Activated naive CD4-positive, alpha-beta T cell (primary cell): ENCODE measurements at places on chromosomes 12 and 14.

DNA sequence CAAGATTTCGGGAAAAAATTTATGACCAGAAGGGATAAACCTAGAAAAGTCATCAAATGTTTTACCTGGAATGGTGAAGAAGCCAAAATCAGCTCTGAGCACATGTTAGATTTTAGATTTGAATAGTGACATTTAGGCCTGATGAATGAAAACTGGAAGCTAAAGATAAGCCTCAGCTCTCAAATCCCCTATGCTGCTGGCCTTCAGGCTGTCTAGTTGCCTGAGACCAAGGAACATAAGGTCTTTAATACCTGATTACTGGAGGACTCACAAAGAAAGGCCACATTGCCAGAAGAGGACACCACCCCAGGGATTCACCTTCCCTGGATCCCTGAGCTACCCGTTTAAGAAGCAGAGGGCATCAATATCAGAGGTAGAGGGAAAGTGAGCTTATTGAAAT lies 56.6 kb downstream of the BCL2L14 start:
- DNase-seq: no peak

DNA sequence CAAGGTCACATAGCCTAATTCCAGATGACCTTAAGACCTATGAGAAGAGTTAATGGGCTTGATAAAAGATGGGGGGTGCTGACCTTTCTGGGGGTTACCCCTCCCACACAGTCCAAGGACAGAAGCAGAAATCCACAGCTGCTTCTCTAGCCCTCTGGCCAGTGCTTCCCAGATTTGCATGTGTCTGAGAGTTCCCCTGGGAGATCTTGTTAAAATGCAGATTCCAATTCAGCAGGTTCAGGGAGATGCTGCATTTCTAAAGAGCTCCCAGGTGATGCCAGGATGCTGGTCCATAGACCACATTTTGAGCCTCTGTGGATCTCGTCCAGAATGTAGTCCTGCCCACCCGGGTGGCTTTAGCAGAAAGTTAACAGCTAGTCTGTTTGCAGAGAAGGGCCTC lies 82.1 kb downstream of the WSCD2 start:
- DNase-seq: no peak

DNA sequence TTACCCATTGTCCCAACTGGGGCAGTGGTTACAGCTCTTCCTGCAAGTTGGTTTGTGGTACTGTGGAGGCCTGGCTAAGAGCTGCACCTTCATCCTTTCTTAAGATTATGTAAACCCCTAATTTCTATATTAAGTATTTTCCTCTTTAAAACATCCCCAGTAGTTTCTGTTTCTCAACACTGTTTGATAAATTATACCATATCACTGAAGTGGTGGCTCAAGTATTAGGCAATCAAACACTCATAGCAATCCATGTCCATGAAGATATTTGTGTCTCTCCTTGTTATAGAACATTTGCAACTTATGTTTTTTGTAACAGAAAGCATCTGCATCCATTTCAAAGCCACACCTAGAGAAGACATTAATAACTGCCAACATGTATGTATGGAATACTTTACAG lies 31.8 kb downstream of the ATXN3 start:
- no peak for DNase-seq

GRCh38 chr12:113221997-113222729 lies 899 bp downstream of the TPCN1 start:
- no peak for DNase-seq

DNA sequence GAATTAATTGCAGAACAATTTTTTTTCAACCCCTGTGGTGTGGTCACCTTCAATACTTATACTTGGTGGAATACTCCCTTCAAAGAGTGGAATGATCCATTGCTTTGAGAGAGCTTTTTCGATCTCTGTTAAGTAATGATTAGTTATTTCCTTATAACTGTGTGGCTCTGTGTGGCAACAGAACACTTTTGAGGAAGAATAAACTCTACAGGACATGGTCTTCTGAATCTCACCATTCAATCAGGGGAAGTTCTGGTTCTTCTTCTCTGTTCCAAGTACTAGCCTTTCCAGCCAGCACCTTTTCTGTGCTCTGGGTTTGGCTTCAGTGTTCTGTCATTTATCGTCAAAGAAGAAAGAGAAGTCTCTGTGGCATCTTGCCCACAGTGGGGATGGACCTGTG lies 369.2 kb downstream of the ZFP36L1 start:
- DNase-seq: no peak

DNA sequence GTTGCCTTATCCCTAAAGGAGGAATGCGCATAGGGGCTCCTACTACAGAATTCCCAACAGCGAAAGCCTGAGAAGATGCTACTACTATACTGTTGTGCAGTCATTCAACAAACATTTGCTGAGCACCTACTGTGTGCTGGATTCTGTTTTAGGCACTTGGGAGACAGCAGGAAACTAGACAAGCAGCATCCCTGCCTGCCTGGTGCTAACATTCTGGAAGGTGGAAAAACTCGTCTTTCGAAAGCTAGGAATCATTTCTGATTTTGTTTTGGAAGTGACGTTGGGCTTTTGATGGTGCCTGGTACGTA lies 131.5 kb upstream of the NCOR2 start:
- DNase-seq: no peak

- peak; percentile 7 for DNase-seq
These were observed 411 bp downstream of the BTBD7 start for GRCh38 chr14:93332397-93332852.

GRCh38 chr14:91350813-91351511 lies 66.7 kb downstream of the CCDC88C start:
- DNase-seq: no peak

DNA sequence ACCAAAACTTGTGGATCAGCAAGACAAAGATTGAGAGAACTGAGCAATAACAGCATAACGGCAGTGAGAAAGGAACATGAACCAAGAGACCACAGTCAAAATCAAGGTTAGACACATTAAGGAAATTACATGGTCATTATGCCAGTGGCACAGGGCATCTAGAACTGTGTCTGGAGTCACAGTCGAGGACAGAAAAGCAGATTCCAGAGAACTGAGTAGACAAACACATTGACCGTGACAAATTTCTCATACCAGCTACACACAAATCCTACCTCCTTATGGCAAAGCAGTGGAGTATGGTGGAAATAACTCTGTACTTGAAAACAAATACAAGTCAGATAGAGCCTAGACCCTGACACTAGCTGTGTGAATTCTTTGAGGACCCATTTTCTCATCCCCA lies 367.3 kb downstream of the DUSP6 start:
- no peak for DNase-seq

DNA sequence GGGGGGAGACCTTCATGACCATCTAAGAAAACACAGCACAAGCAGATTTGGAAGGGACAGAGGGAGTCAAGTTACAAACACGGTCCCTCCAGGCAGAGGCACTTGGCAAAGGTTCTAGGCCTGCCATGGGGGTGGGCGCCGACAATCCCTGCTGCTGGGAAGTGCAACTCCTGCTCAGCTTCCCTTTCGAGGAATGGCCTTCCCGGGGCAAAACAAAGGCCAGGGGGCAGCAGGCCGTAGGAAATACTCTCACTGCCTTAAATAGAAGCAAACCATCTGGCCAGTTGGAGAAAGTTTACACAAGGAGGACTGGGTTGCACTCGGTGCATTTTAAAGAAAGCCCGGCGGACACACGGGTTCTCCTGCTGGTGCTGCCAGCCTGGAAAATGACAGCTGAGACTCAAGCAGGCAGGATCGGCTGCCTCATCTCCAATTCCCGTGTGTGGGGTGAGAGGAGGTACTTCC lies 65.8 kb downstream of the ITPK1 start:
- DNase-seq: no peak

- DNase-seq: no peak
These were observed 134.3 kb downstream of the TTC7B start for GRCh38 chr14:90681929-90682328.

DNA sequence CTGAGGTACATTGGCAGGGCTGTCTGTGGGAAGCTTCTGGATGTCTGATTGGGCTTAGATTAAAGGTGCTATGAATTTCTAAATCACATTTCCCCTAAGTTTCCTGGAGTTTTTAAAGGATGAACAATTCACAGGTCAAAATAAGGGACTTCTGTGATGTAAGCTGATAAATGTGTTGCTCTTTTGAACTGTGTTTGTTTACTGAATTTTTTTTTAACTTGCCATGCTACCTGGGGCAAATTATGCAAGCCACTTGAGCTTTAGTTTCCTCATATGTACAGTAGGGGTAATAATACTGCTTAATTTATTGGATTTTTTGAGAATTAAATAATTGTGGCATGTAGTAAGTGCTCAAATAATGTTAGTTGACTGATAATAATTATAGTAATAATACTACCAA lies 52.8 kb upstream of the CCDC91 start:
- no peak for DNase-seq

DNA sequence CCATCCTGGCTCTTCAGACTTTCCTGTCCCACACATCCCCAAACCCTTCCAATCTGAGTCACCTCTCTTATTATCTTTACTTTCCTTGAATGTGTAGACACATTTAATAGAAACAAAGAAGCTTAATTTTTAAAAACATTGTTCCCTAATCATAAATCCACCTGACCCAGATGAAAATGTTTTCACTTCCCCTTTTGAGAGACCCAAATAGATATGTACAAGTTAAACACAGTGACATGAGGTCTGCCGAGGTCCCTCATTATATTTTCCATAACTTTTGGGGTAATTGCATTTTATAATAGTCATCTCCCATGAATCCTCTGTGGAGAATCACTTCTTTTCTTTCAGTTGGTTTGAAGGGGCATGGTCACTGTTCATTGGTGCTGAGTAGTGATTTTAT lies 191.1 kb downstream of the GRIN2B start:
- no peak for DNase-seq

DNA sequence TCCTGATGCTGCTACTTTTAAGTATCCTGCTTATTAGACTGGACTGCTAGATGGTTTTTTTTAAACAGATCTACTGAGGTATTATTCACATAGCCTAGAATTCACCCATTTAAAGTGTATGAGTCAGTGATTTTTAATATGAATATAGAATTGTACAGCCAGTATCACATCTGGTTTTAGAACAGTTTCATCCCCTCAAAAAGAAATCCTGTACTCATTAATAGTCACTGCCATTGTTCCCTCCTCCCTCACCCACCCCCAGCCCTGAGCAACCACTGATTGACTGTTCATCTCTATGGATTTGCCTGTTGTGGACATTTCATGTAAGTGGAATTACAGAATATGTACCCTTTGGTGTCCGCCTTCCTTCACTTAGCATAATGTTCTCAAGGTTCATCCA lies 98.4 kb downstream of the PPP2R5C start:
- DNase-seq: no peak

- DNase-seq: no peak
These were observed 1.7 kb upstream of the PRKCH start for GRCh38 chr14:61319706-61320105.

DNA sequence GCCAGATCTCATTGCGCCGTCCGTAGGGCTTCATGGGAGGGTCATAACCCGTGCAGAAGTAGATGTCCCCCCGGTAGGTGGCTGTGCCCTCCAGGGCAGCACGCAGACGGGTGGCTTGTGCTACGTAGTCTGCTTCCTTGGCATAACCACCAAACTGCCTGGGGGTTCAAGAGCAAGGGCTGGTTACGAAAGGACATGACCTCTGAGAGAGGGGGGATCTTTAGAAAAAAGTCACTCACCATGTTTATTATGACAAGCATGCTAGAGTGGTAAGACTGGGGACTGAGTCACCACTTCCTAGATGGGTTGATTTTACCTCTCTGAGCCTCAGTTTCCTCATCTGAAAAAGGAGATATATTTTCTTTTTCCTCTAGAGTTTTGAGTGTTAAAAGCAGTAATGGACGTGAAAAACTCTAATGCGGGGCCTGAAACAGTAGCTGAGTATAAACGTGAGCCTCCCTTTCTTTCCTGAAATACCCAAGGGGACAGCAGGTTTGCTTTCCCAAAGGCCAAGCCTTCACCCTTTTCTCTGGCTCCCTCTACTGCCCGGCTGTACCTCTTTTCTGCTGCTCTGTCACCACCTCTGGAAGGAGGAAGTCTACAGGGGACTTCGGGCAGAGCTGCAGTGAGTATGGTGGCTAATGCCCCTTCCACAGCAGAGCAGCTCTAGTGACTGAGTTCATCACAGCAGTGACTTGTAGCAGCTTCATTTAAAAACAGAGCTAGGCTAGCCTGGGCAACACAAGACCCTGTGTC lies 23.5 kb upstream of the GPRC5D start:
- no peak for DNase-seq

- DNase-seq: no peak
These were observed 60.8 kb downstream of the PDE6H start for GRCh38 chr12:15033641-15034040.

- no peak for DNase-seq
These were observed 106.9 kb upstream of the PPFIA2 start for GRCh38 chr12:81866081-81866480.

- DNase-seq: no peak
These were observed 33.4 kb downstream of the DIP2B start for GRCh38 chr12:50538182-50538581.

DNA sequence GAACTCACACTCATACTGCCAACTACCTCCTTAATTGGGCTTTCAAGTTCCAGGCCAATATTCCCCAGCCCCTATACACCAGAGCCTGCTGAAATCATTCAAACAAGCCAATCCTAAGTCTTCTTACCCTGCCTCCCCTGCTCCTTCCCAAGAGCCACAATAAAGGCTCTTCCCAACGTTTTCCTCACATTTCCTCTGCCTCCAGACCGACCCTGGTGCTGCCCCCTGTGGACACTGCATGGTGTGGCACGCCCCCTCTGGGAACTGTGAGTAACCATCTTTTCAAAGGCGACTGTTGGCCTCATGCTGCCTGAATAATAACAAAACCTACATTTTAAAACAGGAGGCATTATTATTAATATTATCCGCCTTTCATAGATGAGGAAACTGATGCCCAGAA lies 111.6 kb upstream of the NOS1 start:
- no peak for DNase-seq

DNA sequence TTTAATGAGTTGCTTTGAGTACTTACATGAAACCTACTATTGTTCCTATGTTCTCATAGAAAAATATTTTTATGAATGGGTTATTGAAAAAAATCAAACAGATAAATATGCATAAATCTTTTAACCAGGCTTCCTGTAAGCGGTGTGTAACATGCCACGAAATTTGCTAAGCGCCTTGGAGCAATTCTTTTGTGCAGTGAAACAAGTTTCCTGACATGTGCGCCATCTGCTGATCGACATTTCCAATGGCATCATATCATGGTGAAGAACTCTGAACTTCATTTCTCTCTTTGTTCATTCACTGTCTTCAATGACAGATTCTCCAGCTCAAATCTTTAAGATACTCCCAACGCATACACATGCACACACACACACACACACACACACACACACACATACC lies 145.6 kb upstream of the NAV3 start:
- no peak for DNase-seq
